SK-N-SH treated with all-trans-retinoic acid at 6 μM for 48 hours (cell line): ENCODE measurements at places on chromosomes 11 and 22.
A peak's percentile ranks its signal among the peaks of the same experiment; 100 is the strongest.

- ATAC-seq, result no peak
Measured at GRCh38 chr22:37300551-37301017, 18.3 kb downstream of the CYTH4 start.

- no peak for ATAC-seq
Measured at GRCh38 chr11:97833412-97833811, 1187.3 kb upstream of the CNTN5 start.

GRCh38 chr11:118050208-118050891 is 26.5 kb upstream of the TMPRSS4 start:
- ATAC-seq, result no peak

GRCh38 chr11:19472679-19473078 is 231.9 kb upstream of the E2F8 start:
- no peak for ATAC-seq

DNA sequence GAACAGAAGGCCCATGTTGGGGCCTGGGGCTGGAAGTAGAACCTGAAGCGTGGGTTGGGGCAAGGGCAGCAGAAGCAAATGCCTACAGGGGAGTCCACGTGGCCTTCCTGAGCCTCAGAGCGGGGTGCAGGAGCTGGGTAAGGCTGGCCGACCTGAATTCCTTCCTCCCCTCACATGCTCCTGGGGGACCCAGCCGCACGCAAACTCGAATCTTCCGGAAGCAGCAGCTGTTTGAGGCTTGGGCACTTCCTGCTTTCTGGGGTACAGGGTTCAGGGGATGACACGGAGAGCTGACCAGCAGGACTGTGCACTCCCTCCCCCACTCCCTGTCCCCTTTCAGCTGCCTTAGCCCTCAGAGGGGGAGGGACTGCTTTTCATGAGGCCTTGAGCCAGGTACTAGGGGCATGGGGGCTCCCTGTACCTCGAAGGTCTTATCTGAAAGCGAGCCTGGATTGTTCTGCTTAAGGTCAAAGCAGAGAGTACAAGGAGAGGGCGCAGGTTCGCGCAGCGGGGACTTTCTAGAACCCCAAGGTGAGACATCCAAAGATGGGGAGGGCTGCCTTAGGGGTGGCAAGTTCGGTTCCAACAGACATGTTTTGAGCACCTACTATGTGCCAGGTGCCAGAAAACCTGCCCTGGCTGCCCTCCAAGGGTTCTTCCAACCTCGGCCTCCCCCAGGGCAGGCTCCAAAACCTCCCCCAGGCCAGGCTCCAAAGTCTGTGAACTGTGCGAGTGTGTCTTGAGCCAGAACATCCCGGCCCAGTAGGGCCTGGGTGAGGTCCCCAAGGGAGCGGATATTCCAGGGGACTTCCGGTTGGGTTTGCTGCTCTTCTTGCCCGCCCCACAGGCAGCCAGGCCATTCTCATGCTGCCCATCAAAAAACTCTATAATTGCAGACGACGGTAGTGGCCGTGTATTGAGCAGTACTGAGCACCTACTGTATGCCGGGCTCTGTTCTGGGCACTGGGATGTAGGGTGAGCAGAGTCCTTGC is 1.7 kb downstream of the NCF4 start:
- ATAC-seq, result no peak

DNA sequence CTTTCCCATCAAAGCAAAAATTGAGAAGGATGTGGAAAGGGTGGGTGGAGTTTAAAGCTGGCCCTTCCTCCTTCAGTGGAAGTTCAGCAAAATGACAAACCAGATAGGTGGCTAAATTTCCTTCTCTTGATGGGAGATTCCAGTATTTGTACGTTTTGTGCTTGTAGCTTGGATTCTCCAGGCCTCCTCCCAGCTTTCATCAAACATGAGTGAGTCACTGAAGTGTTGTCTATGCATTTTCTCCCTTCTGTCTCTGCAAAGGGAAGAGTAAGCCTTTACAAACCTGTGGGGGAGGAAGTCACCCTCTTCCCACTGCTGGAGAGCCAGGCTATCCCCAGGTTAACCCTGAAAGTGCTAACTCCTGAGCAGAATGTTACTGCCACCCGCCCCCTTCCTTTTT is 6.4 kb downstream of the MARK2 start:
- ATAC-seq, result peak; percentile 53

GRCh38 chr11:122601141-122602125 is 54.1 kb upstream of the UBASH3B start:
- peak; percentile 59 for ATAC-seq

DNA sequence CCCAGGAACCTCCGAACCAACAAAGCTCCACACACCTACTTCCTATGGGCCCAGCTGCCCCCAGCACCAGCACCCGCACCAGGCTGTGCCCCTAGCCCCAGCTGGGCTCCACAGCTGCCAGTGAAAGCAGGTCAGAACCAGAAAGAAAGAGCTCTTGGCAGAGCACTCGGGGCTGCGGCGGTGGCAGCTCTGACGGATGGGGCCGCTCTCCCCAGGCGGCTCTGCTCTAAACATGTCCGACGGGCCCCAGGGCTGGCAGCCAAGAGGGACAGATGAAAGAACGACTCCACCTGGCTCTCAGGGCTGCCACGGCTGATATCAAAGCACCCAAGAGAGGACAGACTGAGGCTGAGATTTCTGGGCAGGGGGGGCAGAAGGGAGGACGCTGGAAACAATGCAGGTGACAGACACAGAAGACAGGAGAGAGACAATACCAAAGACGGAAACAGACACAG is 25.7 kb downstream of the LRFN4 start:
- no peak for ATAC-seq

GRCh38 chr11:69328231-69328630 is 34.3 kb downstream of the MYEOV start:
- no peak for ATAC-seq

DNA sequence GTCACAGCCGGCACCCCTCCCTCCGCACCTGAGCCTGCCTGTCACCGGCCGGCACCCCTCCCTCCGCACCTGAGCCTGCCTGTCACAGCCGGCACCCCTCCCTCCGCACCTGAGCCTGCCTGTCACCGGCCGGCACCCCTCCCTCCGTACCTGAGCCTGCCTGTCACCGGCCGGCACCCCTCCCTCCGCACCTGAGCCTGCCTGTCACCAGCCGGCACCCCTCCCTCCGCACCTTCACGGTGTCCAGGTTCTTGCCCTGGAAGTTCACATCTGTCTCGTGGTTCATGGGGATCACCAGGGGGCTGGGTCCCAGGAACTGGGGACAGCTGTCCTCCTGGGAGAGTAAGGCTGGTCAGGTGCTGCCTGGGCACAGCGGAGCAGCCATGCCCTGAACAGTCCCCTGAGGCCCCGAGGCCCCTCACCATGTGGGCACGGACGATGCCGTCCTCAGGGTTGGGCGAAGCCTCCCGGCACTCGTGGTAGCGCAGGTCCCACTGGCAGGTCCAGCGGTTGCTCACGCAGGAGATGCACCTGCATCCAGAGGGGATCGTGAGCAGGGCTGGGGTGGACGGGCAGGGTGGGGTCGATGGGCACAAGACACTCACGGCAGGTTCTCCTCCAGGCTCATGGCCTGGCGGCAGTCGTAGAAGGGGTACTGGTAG is 15.5 kb upstream of the MAPK11 start:
- ATAC-seq, result no peak

GRCh38 chr11:27965559-27965958 is 142.4 kb downstream of the KIF18A start:
- ATAC-seq, result no peak

- no peak for ATAC-seq
Measured at GRCh38 chr11:60860943-60861342, 5.2 kb upstream of the PTGDR2 start.

GRCh38 chr11:44356351-44356750 is 46.4 kb upstream of the ALX4 start:
- ATAC-seq, result no peak

GRCh38 chr11:123549926-123550917 is 104.2 kb downstream of the SCN3B start:
- no peak for ATAC-seq

GRCh38 chr11:71272161-71272560 is 19.8 kb upstream of the SHANK2 start:
- ATAC-seq, result no peak

GRCh38 chr11:64252003-64252872 is 908 bp downstream of the PLCB3 start:
- peak; percentile 53 for ATAC-seq

DNA sequence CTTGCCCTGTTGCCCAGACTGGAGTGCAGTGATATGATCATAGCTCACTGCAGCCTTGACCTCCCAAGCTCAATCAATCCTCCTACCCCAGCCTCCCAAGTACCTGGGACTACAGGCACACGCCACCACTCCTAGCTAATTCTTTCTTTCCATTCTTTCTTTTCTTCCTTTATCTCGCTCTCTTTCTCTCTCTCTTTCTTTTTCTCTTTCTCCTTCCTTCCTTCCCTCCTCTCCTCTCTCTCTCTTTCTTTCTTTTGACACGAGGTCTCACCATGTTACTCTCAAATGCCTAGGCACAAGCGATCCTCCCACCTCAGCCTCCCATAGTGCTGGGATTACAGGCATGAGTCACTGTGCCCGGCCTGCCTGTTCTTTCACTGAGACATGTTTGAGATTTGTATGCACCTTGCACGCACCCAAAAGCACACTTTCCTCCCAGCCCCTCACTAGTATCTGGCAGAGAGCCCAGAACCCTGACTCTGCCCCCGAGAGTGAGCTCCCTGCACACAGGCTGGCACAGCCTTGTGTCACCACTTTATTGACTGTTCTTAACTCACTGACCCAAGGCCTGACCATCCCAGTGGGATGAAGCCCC is 56.8 kb downstream of the CD6 start:
- no peak for ATAC-seq

DNA sequence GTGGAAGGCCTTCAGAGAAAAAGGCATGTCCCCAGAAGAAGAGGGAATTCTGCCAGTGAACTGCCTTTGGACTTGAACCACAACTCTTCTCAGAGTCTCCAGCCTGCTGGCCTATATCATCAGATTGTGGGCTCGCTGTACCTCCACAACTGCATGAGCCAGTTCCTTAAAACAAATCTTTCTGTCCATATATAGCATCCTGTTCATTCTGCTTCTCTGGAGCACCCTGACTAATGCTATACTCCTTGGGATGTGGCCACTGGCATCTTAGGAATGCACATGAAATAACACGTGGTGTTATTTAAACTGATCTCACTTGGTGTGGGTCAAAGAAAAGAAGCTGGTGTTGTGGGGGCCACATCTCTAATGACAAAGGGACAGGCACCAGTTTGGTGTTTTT is 58.3 kb upstream of the VSTM5 start:
- ATAC-seq, result peak; percentile 86

GRCh38 chr11:94926698-94927237 is 46.6 kb downstream of the CWC15 start:
- peak; percentile 87 for ATAC-seq

DNA sequence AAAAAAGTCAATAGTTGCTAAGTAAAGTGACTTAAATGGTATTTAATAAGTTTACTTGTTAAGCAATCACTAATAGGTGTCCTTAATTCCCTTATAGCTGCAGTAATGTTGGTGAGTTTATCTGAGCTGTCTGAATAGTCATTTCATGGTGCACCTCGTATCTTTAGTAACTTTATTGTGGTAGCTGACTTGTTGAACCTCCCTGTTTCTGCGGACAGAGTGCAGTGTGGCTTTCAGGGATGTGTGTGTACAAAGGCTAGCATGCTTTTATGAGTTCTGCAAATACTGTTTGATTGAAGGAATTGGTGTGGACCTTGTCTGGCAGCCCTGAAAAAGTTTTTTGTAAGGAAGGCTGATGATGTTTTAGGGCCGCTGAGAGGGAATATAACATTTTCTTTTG is 2.6 kb downstream of the ZNRF3 start:
- ATAC-seq, result no peak

DNA sequence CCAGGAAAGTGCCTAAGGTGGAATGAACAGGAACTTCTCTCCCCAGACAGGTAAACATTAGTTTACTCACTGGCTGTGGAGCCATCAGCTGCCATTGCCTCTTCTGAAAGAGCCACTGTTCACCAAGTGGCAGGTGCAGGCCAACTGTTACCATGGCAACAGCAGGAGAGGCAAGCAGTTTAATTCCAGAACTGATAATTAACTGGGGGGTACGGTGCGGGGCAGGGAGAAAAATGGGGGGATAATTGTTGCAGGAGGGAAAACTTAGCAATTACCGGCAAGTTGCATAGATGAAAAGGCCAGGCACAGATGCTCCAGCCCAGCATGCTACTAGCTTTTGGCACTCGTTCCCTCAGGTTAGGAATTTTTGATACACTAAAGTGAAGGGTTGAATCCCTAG is 85.1 kb downstream of the TRIM44 start:
- no peak for ATAC-seq

- ATAC-seq, result no peak
Measured at GRCh38 chr11:109838026-109838425, 255.2 kb upstream of the ZC3H12C start.

- no peak for ATAC-seq
Measured at GRCh38 chr22:49099496-49100124, 728.1 kb downstream of the BRD1 start.

GRCh38 chr11:101436511-101437142 is 147.2 kb downstream of the TRPC6 start:
- peak; percentile 68 for ATAC-seq

GRCh38 chr22:46792061-46792796 is 29.8 kb downstream of the TBC1D22A start:
- ATAC-seq, result no peak

GRCh38 chr11:100963375-100963774 is 166.2 kb downstream of the PGR start:
- no peak for ATAC-seq

DNA sequence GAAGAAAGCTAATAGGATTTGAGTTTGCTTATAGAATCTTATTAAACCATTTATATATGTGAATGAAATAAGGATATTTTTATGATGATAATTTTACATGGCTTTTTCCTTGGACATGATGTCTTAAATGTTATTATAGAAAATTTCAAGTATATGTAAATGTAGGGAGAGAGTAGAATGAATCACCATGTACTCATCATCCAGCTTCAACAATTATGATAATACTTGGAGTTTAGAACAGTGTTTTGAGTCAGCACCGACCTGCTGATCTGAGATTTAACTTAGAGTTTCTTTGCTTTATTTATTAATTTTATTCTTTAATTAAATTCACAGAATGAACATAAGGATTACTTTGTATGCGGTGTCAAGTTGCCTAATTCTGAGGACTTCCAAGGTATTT is 193.5 kb downstream of the UVRAG start:
- ATAC-seq, result peak; percentile 58

GRCh38 chr11:118180300-118180703 is 3.9 kb upstream of the SCN2B start:
- peak; percentile 79 for ATAC-seq

DNA sequence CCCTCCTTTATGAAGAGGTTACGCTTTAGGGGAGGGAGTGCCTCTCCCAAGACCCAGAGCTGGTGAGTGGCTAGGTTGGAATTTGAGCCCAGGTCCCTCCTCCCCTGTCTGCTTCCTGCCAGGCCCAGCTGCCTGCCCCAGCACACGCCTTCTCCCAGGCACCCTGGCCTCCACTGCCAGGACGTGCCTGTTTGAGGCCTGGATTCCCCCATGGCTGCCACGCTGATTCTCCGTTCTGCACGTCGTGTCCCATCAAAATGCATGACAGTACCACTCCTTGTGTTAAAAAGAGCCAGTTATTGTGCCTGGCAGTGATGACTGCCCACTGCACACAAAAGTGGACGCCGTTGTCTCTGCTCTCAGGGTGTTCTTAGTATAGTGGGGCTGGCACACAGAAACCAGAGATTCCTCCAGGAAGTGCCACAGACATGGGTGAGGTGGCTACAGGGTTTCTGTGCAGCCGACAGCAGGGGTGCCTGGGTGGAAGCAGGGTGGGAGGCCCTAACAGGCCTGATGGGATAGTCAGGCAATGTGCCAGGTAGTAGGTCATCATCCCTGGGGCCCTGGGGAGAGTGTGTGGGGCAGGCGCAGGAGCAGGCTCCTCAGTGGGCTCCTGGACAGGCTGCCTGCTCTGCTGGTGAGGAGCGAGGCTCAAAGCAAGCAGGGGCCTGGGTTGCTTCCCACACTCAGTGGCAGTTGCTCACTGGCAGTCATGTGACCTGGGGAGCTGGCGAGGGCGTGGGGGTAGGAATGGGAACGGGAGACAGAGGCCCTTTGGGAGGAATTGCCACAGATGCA is 24.2 kb downstream of the MED15 start:
- peak; percentile 93 for ATAC-seq
